ENCODE measurements at places on chromosomes 3 and 15.

- no peak for DNase-seq
Measured at GRCh38 chr15:83813682-83814081, 159.8 kb downstream of the ADAMTSL3 start.

DNA sequence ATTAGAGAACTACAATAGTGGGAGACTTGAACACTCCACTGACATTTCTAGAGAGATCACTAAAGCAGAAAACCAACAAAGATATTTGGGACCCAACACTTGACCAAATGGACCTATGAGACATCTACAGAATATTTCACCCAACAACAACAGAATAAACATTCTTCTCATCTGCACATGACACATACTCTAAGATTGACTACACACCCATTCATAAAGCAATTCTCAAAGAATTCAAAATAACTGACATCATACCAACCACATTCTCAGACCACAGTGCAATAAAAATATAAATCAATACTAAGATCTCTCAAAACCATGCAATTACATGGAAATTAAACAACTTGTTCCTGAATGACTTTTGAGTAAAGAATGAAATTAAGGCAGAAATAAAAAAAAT lies 473.7 kb downstream of the LPP start:
- DNase-seq: no peak

- no peak for DNase-seq
Measured at GRCh38 chr3:59878038-59878427, 828.2 kb upstream of the CFAP20DC start.

GRCh38 chr15:73897441-73898261 lies 24.3 kb downstream of the TBC1D21 start:
- DNase-seq: peak; percentile 61

DNA sequence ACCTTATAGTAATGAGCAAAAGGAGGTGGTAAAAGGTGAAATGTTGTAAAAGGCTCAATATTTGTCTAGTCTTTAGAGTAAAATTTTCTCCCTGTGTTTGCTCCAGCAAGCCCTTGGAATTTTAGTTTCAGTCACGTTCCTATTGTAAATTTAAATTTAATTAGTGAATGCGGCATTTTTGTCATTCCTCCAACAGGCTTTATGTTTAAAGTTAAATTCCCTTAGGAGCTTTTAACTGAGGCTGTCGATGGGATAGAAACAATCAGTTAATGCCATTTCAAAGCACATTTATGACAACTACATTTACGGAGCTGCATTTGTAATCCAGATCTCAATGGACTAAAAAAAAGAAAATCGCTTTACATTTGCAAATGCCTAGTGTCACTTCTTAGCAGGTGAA lies 868 bp upstream of the GADL1 start:
- DNase-seq: no peak

- no peak for DNase-seq
Measured at GRCh38 chr3:184685646-184686045, 26.2 kb downstream of the MAGEF1 start.

DNA sequence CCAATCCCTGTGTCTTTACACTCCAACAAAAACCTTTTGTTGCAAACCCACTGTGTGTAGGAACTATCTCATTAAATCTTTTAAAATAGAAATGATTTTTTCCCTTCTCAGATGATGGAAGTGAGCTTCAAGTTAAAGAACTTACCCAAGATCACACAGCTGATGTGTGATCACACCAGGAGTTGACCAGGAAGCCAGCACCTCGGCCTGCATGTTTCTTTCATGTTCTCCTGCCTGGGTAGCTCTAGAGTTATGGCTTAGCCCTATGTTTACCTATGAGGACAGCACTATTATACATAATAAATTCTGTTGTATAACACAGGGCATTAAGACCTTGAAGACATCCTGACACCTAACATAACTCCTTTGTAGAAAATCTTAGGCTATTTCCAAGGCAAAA lies 132.1 kb upstream of the KLHL25 start:
- DNase-seq: no peak

- DNase-seq: no peak
Measured at GRCh38 chr3:18033581-18034108, 291.2 kb upstream of the TBC1D5 start.

GRCh38 chr3:197289726-197290125 lies 8.7 kb downstream of the DLG1 start:
- DNase-seq: no peak

- DNase-seq: no peak
Measured at GRCh38 chr3:63338351-63338750, 60.2 kb downstream of the SYNPR start.

- DNase-seq: peak; percentile 94
Measured at GRCh38 chr3:151553888-151554287, 93.0 kb upstream of the IGSF10 start.

Data from inflammatory macrophage (primary cell).